ENCODE measurements at places on chromosomes 6 and 20.

DNA sequence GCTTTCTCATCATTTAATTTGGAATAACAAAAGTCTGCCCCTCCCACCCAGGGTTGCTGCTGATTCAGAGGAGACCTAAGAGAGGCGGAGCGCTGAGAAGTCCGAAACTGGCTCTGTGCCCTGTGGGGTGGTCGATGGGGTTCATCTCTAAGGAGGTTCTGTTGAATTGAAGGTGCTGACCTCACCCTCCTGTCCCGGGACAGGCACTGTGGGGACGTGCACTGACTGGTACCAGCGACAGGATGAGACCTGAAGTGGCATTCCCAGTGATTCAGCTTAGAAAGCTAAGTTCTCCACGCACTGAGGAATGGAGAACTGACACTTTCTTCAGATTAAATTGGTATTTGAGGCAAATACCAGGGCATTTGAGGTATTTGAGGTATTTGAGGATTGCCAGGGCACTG, 1.3 kb downstream of the GUCA1B start:
- no peak for DNase-seq

GRCh38 chr6:35360349-35361138, 18.2 kb downstream of the PPARD start:
- no peak for DNase-seq

DNA sequence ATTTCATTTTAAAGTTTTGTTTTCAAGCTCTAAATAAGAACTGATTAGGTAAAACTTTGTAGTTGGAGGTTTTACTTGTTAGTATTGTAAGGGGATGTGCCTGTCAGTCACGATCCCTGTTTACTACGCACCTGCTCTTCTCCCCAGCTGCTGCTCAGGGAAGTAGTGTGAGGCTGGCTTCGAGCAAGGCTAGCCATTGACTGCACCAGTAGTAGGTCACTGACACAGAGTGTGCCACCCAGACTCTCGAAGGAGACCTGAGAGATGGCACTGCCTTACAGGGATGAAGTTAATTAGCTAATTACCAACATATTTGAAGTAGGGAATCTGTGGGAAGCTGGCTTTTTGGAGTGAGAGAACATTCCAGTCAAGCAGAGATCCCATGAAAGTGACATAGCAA, 89.2 kb downstream of the DNAH8 start:
- DNase-seq: no peak

- no peak for DNase-seq
These were observed 43.6 kb downstream of the ADGRF1 start for GRCh38 chr6:46998436-46999017.

DNA sequence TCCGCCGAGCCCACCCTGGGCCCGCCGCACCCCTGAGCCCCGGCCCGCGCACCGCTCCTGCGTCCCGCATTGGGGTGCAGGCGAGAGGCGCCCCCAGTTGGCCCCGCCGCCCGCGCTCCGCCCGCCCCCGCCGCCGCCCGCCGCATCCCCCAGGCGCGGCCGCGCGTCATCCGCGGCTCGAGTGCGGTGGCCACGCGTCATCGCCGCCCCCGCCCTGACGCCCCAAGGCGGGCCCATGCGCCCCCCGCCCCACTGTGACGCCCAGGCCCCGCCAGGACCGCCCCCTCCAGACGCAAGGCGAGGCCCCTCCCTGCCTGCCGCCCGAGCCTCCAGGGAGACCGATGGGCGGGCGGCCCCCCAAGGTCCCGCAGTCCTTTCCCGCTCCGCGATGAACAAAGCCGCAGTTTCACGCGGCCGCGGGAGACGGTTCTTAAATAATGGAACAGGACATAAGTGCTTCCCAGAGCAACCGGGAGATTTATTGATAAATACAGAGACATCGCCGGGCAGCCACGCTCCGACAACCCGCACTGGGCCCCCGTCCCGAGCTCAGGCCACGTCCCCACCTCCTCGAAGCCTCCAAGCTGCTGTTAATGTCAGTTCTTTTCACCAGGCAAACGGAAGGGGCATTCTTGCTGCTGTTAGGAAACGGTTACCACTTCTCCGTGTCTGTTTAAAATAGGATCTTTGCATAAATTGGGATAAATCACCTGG, at the start of gene ANKRD60:
ANKRD60 (minus strand) TSS at position 170 of the 714 bp plus-strand sequence; CDS start at position 170, 0 bp downstream.
- no peak for DNase-seq

DNA sequence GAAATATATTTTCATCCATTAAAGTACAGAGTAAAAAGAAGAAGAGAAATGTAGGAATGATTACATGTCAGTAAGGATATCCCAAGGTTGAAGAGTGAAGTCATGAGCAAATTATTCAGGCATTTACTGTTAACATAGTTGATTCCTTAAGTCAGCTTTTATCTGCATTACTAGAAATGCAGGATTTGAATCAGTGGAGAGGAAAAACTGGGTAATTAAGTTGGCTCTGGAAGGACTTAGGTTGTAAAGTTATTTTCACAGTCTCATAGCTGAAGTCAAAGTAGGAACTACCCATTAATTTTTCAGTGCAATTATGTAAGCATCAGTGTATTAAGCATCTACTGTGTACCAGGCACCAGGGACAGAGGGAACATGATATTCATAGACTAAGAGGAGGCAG, 7.8 kb downstream of the NAA20 start:
- no peak for DNase-seq

DNA sequence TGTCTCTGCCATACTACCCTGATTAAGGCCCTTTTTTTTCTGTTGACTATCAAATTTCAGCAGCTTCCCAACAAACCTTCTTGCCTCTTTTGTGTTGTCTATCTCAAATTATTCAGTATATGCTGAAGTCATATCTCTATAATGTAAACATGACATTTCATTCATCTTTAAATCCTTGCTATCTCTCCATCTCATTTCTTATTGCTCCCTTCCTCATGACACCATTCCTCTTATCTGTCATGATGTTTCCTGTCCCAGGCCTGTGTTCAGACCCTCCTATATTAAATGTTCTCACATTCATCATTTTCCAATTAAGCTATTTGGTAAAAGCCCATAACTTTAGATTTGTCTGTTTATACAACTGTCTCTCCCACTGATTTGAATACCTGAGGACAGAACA, 482.6 kb downstream of the EPM2A start:
- no peak for DNase-seq

DNA sequence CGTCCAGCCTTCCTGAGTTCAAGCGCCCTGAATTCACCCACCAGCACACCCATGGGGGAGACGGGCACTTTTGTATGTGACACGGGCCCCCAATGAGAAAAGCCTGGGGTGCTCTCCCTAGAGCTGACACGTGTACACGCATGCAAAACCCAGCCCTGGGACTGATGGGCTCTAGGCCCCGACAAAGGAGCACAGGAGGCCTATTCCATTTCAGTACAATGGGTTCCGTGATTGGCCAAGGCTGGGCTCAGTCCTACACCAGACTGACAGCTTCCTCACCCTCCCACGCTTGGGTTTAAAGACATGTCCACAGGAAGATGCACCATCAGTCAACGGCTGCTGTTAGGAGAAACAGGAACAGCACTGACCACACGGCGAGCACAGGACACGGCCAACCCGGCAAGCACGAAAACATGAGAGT, 8.8 kb downstream of the ZBTB46 start:
- no peak for DNase-seq

GRCh38 chr6:104326173-104327001, 533.3 kb downstream of the HACE1 start:
- DNase-seq: peak; percentile 3

- no peak for DNase-seq
These were observed 202.5 kb upstream of the GMDS start for GRCh38 chr6:2447931-2448330.

DNA sequence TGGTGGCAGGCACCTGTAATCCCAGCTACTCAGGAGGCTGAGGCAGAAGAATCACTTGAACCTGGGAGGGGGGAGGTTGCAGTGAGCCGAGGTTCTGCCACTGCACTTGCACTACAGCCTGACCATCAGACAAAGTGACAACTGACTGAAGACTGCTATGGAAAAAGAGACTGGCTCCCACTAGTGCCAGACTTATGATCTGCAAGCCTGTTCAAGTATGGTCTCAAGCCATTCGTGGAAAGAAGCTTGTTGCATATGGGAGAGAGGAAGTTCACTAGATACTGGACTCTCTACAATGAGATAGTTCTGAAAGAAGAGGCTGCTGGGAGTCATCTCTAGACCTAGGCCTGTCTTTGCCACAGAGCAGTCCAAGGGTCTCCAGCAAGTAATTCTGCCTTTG, 26.7 kb downstream of the MDN1 start:
- DNase-seq: peak; percentile 34

GRCh38 chr6:45495429-45496084, 117.8 kb upstream of the SUPT3H start:
- DNase-seq: peak; percentile 32

GRCh38 chr20:38853759-38854158, 48.3 kb downstream of the PPP1R16B start:
- no peak for DNase-seq

GRCh38 chr6:7216941-7217621, 95.9 kb downstream of the SSR1 start:
- DNase-seq: no peak

DNA sequence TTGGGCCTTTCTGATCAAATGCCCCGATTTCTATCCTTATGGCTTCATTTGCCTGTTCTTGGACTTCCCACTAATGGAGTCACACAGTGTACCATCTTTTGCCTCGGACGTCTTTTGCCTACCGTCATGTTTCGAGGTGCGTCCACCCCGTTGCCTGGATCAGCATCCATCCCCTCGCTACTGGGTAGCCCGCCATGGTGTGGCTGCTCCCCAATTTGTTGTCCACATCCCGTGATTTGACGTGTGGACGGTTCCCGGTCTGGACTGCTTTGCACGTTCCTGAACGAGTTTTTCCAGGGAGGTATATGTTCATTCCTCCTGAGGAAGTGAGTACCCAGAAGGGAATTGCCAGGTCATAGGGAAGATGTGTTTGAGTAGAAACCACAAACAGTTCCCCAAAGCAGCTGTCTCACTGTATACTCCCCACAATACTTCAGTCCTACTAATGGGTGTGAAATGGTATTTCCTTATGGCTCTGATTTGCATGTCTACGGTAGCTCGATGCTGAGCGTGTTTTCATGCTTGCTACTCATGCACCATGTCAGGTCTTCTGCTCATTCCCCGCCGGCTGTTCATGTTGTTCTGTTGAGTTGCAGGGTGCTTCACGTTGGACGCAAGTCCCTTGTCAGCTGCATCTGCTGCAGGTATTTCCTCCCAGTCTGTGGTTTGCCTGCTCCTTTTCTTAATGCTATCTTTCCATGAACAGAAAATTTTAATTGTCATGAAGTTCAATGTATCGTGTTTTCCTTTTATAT, 86.8 kb upstream of the AFDN start:
- DNase-seq: no peak

- no peak for DNase-seq
These were observed 19.8 kb upstream of the RBBP8NL start for GRCh38 chr20:62446888-62447869.

GRCh38 chr6:160132297-160132637, 10.7 kb downstream of the SLC22A1 start:
- DNase-seq: no peak

- no peak for DNase-seq
These were observed at the start of gene IL22RA2 for GRCh38 chr6:137173501-137173900. TSS of gene IL22RA2 (minus strand) at chr6:137173644. CDS start at chr6:137161749, 11,895 bp downstream.

DNA sequence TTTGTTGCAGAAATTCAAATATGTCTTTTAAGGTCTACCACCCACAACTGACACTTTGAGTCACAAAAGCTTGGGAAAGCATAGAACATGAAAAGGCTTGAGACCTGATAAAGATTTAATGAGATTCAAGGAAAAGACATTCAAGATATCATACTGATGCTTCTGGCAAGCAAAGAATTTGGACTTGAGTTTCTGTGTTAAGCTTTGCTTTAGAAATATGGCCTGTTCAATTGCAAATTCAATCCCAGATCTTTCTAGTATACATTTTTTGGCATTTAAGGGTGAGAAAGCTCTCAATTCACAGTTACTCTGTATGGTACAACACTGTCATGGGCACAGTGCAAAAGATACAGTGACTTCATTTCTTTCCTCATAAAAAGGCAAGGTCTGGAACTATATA, 38.9 kb upstream of the LAMP5 start:
- DNase-seq: no peak

- DNase-seq: no peak
These were observed 782.8 kb downstream of the TFAP2A start for GRCh38 chr6:9632026-9632425.

- no peak for DNase-seq
These were observed 104.3 kb downstream of the CDH26 start for GRCh38 chr20:60062431-60063047.

DNA sequence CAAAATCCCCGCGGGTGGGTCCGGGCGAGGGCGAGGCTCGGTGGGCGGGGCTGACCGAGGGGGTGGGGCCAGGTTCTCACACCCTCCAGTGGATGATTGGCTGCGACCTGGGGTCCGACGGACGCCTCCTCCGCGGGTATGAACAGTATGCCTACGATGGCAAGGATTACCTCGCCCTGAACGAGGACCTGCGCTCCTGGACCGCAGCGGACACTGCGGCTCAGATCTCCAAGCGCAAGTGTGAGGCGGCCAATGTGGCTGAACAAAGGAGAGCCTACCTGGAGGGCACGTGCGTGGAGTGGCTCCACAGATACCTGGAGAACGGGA, 809 bp downstream of the HLA-G start:
- no peak for DNase-seq

- peak; percentile 60 for DNase-seq
These were observed 5.3 kb upstream of the PRR18 start for GRCh38 chr6:166313255-166314070.

GRCh38 chr6:166774292-166774691, 147.2 kb upstream of the RPS6KA2 start:
- DNase-seq: no peak

- DNase-seq: no peak
These were observed 11.8 kb upstream of the FERMT1 start for GRCh38 chr20:6134592-6134991.

- DNase-seq: no peak
These were observed 76.1 kb downstream of the ME1 start for GRCh38 chr6:83354747-83355146.

- DNase-seq: no peak
These were observed 40.5 kb upstream of the ZBTB24 start for GRCh38 chr6:109523478-109523877.

DNA sequence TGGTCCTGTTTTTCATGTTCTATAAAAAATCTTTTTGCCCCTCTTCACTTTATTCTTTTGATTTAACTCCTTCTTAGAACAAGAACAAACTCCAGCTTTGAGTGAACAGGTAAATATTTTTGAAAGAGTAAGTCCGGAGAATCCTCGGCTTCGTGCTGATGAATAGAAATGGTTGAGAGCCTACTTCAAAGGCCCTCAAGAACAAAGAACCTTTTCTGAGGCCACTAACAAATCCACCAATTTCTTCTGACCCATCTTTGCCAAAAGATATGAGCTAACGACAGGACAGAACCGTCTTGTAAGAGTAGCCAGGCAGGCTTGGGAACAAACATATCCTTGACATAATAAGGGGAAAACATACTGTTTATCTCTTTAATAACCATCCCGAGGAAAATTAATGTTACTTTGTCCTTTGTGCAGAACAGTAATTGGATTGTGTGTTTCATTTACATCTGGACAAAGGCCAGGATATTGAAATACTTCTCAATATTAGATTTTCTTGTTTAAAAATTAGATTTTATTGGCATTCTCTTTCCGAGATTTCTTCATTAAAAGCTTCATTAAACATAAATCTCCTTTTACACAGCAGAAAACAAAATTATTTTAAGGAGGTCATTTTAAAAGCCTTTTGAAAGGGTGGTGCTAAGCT, 52.9 kb downstream of the NOX3 start:
- no peak for DNase-seq

GRCh38 chr6:44560458-44561059, 173.1 kb downstream of the CDC5L start:
- DNase-seq: no peak

- no peak for DNase-seq
These were observed 156.7 kb upstream of the THEMIS start for GRCh38 chr6:128057541-128057940.

GRCh38 chr20:40771308-40771610, 82.2 kb upstream of the MAFB start:
- DNase-seq: no peak
